ENCODE measurements at places on chromosomes 16 and 17.

DNA sequence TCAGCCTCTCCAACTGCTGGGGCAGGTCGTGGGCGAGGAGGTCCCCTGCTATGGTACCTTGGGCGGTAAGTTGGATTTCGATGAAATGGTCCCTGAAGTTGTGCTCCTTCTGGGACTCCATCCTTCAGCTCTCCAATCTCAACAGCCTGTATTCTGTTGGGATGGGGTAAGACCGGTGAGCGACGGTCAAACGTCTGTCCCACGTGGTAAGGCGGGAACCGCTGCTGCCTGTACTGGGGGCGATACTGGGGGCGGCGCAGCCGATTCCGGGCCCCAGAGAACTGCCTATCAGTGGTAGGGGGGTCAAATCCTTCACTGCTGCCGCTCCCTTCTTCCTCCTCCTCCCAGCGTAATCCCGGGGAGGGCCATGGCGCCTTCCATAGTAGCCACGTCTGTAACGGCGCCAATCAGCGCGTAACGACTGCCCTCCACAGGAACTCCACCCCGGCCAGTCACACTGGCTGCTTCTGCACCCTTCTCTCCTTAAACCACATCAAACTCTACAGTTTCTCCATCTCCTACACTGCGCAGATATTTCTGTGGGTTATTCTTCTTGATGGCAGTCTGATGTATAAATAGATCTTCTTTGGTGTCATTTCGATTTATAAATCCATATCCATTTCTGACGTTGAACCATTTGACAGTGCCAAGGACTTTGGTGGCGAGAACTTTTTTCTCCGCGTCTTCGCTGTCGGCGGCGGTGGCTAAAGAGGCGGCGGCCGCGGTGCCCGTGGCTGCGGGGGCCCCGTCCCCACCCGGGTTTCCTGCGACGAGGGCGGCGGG lies 41.1 kb downstream of the AHSP start:
- no peak for DNase-seq

- no peak for DNase-seq
Measured at GRCh38 chr17:40344421-40345160, 19.9 kb downstream of the GJD3 start.

GRCh38 chr16:1637526-1637925 lies 25.4 kb downstream of the CRAMP1 start:
- DNase-seq: no peak

DNA sequence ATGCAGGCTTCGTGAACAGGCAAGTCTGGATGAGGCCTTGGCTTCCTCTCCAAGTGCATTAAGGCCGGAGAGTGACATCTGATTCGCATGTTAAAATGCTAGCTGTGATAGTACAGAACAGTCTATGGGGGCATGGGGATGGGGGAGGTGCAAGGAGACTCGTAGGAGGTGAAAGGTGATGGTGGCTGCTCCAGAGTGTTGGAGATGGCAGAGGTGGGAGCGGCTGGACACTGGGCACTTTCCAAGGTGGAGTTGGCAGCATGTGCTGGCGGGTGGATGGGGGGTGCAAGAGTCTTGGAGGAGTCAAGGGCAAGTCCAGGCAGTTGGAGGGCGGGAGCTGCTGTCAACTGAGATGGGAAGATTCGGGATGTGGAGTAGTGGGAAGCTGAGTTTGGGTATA lies 350.9 kb upstream of the TNRC6C start:
- no peak for DNase-seq

DNA sequence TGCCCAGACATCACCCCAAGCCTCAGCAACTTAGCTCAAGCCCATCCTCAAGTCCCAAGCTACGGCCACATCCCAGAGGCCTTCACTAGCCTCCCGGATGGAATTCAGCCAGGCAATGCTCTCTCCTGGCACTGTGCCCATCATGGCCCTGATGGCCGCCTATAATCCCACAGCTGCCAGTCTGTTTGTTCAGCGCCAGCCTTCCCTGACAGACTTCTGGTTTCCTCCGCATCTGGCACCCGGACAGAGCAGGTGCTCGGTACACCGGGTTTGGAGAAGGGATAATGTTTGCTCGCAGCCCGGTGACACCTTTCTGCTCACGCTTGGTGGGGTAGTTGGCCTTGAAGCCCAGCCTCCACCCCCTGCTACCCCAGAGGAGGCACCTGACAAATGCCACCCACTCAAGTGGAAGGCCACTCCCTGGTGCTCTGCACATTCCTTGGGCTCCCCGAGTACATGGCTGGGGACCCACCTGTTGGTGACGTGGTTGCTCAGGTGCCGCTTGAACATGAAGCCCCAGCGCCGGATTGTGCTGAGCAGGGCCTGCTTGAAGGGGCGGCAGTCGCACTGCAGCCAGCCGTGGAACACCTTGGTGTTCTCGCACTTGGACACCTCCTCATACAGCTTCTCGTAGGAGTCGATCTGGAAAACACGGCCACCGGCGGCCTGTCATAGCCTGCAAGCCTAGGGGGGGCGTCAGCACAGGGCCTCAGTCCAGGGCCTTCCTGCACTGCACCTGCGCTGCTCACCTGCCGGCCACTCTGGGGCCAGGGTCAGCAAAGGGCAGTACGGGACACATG lies 47.1 kb downstream of the DNAH17 start:
- DNase-seq: peak; percentile 96

All from COR-L47 (cell line).